Omental fat pad (tissue), 4 donors: ENCODE measurements at places on chromosomes 16 and 17. TPM values are rescaled to one million over a fixed set of nuclear protein-coding genes. Genes with fewer than 3 reads are reported as not detected.

Gene DHRS7C
- total RNA-seq: not detected

Gene CAPNS2
- total RNA-seq: 0.95 TPM

GRCh38 chr16:71230122-71230845 is at the start of gene HYDIN:
Gene HYDIN (minus strand): TSS chr16:71230722. CDS start chr16:71186895, 43,827 bp downstream.
- DNase-seq: no peak

- no peak for DNase-seq
Observed at GRCh38 chr16:50611332-50611934, 63.2 kb downstream of the NKD1 start.

DNA sequence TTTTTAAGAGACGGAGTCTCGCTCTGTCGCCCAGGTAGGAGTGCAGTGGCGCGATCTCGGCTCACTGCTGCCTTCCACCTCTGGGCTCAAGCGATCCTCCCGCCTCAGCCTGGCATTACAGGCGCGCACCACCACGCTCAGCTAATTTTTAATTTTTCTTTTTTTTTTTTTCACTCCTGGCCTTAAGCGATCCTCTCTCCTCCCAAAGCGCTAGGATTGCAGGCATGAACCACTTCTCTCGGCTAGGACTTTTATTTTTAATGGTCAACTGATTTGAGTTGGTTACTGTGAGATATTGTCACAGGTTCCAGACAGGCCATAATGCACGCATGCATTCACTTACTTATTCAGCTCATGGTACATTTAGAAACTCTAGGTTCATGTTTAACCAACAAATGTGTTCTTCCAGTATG is 888 bp downstream of the PIGW start:
- no peak for DNase-seq

GRCh38 chr16:54201200-54201599 is 85.4 kb downstream of the IRX3 start:
- DNase-seq: no peak

DNA sequence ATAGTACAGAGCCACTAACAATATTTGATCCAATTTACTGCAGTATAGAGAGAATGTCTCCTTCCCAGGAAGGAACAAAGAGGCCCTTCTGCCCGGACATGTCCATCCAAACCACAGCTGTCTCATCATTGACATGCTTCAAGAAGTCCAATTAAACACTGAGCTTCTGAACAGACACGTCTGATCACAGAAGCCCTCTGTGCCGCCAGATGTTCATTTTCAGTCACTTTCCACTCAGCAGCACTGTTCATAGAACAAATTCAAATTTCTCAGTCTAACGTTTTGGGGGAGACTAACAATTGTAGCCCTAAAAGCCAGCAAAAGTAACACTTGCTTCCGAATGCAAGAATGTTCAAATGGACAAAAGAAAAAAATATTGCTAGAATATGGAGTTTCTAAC is 15.3 kb downstream of the ZC3H7A start:
- DNase-seq: no peak

GRCh38 chr17:54235571-54235970 is 412.8 kb downstream of the KIF2B start:
- DNase-seq: no peak
